Psoas muscle (tissue), 8 donors: ENCODE measurements at places on chromosomes 12 and 14. TPM values are rescaled to one million over a fixed set of nuclear protein-coding genes. Genes with fewer than 3 reads are reported as not detected.

RTL1 gene
- total RNA-seq = not detected

KLHL33 gene
- total RNA-seq = 19.5 TPM

SMCO2 gene
- not detected for total RNA-seq

DNA sequence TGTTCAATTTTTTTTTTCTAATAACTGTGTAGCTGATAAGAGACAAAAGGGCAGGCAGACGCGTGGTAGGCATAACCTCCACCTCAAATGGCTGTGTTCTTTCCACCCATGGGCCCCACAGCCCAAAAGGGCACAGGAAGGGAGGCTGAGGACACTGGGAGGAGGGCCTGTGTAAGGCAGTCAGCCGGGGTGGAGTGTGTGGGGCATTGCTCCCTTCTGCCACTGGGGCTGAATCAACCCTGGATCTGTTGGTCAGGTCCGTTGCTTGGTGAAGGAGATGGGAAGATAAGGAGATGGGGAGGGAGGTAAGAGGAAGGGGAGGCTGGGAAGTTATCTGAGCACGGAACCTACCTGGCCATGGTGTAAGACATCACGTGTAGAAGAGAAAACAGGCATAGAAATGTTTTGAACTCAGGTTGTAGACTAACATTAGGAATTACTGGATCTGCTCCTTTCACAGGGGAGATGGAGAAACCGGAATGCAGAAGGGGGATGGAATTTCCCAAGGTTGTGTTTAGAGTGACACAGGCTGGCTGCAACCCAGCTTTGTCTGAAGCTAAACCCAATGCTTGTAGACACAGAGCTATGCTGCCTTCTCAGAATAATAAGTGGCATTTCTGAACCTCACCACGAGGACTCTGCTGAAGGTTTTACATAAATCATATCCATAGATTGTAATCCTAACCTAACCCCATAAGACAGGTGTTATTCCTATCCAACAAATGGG, 138.5 kb upstream of the NOS1 start:
- no peak overlapping the region for H3K4me3 ChIP-seq
- no peaks in the 10 kb centered on the region for H3K27me3 ChIP-seq
- no peaks in the 10 kb centered on the region for H3K36me3 ChIP-seq
- DNase-seq = no peak
- no peak overlapping the region for H3K27ac ChIP-seq

GRCh38 chr12:62401631-62402030, 65.0 kb upstream of the MON2 start:
- H3K36me3 ChIP-seq = peaks cover 99% of the 10 kb centered on the region
- no peak overlapping the region for H3K27ac ChIP-seq
- no peaks in the 10 kb centered on the region for H3K27me3 ChIP-seq
- H3K4me1 ChIP-seq = no peaks in the 10 kb centered on the region

- no peaks in the 10 kb centered on the region for H3K36me3 ChIP-seq
- no peak overlapping the region for H3K4me3 ChIP-seq
- no peaks in the 10 kb centered on the region for H3K27me3 ChIP-seq
- H3K27ac ChIP-seq = no peak overlapping the region
- H3K4me1 ChIP-seq = no peaks in the 10 kb centered on the region
- no peak for DNase-seq
Measured at GRCh38 chr12:13167226-13167625, 29.3 kb upstream of the EMP1 start.

DNA sequence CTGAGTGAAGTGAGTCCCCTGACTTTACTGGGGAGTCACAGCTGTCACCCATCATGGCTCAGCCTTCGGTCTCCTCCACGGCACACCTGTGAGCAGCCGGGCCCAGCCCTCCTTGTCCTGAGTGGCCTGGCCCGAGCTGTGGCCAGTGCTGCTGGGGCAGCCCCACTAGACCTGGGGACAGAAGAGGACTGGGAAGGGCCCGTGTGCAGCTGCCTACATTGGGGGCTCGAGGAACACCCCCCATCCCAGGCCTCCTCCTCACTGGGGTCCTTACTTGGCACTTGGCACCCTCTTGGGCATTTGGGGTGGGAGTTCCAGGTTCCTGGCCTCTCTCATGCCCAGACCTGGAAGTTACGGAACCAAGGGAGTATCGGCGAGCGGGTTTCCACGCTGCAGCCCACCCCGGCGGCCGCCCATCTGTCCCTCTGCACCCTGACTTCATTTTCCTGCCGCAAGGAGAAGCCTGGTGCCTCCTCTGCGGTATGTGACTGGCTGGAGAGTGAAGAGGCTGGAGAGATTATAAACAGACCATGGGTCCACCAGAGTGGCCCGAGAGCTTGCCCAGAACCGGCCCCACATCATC, 179.7 kb downstream of the KIF26A start:
- no peaks in the 10 kb centered on the region for H3K36me3 ChIP-seq
- H3K4me1 ChIP-seq = no peaks in the 10 kb centered on the region
- H3K27me3 ChIP-seq = no peaks in the 10 kb centered on the region
- no peak overlapping the region for H3K27ac ChIP-seq
- DNase-seq = no peak

DNA sequence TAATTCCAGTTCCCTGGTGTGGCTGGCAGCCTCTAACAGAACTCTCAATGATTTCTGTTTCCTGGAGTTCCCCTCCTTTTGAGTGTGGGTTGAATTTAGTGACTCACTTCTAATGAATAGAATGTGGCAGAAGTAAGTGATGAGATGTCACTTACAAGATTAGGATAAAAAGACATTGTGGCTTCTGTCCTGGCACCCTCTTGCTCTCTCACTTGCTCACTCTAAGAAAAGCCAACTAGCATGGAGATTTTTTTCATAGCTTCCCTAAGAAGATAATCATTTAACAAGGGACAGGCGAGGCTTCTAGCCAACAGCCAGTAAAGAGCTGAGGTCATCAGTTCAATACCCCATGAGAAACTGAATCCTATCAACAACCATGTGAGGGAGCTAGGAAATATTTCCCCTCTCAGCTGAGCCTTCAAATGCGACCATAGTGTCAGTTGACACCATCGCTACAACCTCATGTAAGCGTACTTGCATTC, 156.7 kb downstream of the TMTC3 start:
- H3K27me3 ChIP-seq = no peaks in the 10 kb centered on the region
- no peak overlapping the region for H3K4me3 ChIP-seq
- H3K4me1 ChIP-seq = no peaks in the 10 kb centered on the region
- DNase-seq = no peak

DNA sequence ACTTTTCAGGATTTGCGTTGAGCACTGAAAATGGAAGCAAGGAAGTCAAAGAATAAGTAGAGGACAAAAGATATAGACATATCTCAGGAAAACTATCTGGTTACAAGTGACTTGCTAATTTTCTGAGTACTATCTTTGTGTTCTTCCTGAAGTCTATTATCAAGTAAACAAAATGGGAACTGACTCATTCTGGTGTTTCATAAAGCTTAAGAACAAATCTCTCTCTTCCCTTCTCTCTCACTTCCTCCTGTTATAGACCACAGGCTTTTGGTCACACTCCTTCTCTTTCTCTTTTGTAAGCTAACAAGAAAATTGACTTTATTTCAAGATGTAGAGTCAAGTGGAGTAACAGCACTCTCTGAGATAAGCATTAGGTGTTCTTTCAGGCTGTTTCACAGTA, 406.6 kb upstream of the SYT1 start:
- H3K36me3 ChIP-seq = no peaks in the 10 kb centered on the region
- H3K4me1 ChIP-seq = no peaks in the 10 kb centered on the region
- H3K27ac ChIP-seq = no peak overlapping the region
- no peaks in the 10 kb centered on the region for H3K27me3 ChIP-seq
- DNase-seq = no peak
- H3K4me3 ChIP-seq = no peak overlapping the region

DNA sequence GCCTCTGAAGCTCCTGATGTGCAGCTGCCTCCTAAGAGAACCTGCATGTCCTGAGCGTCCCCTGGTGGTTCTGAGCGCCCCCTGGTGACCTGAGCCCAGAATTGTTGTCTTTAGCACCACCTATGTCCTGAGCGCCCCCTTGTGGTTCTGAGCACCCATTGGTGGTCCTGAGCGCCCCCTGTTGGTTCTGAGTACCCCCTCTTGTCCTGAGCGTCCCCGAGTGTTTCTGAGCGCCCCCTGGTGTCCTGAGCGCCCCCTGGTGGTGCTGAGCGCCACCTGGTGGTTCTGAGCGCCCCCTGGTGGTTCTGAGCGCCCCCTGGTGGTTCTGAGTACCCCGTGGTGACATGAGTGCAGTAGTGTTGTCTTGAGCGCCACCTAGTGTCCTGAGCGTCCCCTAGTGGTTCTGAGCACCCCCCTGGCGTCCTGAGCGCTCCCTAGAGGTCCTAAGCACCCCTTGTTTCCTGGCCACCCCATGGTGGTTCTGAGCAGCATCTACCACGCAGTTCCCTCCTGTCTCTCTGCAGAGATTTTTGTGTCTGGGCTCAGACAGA, 782.5 kb downstream of the TMEM121 start:
- no peaks in the 10 kb centered on the region for H3K36me3 ChIP-seq
- no peaks in the 10 kb centered on the region for H3K4me1 ChIP-seq
- H3K4me3 ChIP-seq = no peak overlapping the region
- no peaks in the 10 kb centered on the region for H3K27me3 ChIP-seq

GRCh38 chr12:66692170-66692569, 13.3 kb upstream of the GRIP1 start:
- H3K4me3 ChIP-seq = no peak overlapping the region
- H3K4me1 ChIP-seq = no peaks in the 10 kb centered on the region
- H3K36me3 ChIP-seq = no peaks in the 10 kb centered on the region
- no peak for DNase-seq
- no peaks in the 10 kb centered on the region for H3K27me3 ChIP-seq

DNA sequence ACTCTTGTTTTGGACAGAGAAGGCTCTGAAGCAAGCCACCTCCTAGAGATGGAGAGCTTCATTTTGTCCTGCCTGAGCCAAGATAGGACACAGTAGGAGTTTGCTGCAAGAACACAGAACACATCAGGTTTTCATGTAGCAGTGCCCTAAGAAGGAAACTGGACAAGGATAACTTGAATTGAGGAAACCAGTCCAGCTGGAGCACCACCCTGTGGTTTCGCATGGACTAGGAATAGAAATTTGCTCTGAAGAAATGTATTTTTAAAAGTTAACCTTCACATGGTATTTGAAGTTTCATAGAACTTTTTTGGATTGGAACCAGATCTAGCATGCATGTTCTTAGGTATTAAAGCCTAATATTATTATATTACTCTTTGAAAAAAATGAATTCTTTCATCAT, 68.8 kb downstream of the RERG start:
- H3K27me3 ChIP-seq = no peaks in the 10 kb centered on the region
- no peaks in the 10 kb centered on the region for H3K36me3 ChIP-seq
- DNase-seq = peak; percentile 48
- no peak overlapping the region for H3K27ac ChIP-seq

DNA sequence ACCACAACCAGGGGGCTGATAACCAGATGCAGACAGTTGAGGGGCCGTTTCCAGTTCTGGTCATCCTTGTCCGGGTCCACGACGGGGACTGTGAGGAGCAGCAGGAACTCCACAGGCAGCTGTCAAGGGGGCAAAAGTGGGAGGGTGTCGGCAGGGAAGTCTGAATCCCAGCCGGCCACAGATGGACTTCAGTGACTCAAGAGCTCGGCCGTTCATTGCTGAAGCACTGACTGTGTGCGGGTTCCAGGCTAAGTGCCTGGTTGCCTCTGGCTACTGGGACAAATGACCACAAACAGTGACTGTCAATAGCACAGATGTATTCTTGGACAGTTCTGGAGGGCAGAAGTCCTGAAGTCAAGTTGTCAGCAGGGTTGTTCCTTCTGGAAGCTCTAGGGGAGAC, 19.6 kb downstream of the SLC8B1 start:
- H3K36me3 ChIP-seq = no peaks in the 10 kb centered on the region
- H3K27ac ChIP-seq = no peak overlapping the region
- H3K4me1 ChIP-seq = peaks cover 4% of the 10 kb centered on the region
- no peak for DNase-seq

GRCh38 chr12:104521731-104522130, 65.0 kb downstream of the CHST11 start:
- H3K27ac ChIP-seq = no peak overlapping the region
- no peak overlapping the region for H3K4me3 ChIP-seq
- H3K36me3 ChIP-seq = no peaks in the 10 kb centered on the region
- H3K4me1 ChIP-seq = no peaks in the 10 kb centered on the region
- no peak for DNase-seq
- no peaks in the 10 kb centered on the region for H3K27me3 ChIP-seq
